H1 (cell line): ENCODE measurements at places on chromosomes 6 and 20.

DNA sequence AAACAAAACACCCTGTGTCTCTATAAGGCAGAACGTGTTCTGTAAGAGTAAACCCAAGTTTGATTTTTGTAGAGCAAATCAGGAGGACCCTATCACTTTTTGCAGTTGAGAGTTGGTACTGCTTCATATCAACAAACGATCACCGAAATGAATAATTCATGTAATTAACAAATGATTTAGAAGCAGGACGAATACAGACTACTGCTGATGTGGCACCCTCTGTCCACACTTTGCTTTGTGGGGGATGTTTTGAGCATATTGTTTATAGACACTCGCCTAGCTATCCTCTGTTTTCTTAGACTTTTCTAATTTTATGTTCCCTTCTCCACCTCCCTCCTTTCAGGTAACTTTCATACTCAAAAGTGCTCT lies 1.5 kb downstream of the CD2AP start:
- DNase-seq = no peak

GRCh38 chr20:38673725-38674091 lies 50.6 kb upstream of the SLC32A1 start:
- no peak for DNase-seq

DNA sequence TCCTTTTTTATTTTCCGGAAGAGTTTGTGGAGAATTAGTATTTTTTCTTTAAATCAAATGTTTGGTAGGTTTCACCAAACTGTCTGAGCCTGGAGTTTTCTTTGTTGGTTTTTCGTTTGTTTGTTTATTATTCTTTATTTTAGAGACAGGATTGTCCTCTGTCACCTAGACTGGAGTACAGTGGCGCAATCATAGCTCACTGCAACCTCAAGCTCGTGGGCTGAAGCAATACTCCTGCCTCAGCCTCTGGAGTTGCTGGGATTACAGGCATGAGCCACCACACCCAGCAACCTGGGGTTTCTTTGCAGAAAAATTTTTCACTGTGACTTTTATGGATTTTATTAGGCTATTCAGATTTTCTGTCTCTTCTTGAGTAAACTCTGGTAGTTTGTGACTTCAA lies 120.2 kb upstream of the LOC128125822 start:
- no peak for DNase-seq

DNA sequence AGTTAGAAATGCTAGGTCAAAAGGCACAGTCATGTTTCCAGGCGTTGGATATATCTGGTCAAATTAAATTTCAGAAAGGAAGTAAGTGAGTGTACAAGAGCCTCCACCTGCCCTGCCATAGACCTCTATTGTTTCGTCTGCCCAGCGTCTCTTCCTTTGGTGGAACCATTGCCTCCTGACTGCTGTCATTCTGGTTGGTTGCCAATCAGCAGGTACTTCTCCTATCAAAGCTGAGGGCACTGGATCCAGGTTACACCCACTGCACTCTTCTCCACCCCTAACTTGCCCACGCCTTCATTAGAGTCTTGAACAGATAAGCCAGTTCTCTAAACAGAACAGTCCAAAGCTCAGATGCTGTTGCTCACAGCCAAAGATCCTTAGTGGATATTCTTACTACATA lies 2.6 kb upstream of the WFDC5 start:
- DNase-seq = no peak

- peak; percentile 81 for DNase-seq
Measured at GRCh38 chr6:88538130-88538706, 372.1 kb upstream of the CNR1 start.

DNA sequence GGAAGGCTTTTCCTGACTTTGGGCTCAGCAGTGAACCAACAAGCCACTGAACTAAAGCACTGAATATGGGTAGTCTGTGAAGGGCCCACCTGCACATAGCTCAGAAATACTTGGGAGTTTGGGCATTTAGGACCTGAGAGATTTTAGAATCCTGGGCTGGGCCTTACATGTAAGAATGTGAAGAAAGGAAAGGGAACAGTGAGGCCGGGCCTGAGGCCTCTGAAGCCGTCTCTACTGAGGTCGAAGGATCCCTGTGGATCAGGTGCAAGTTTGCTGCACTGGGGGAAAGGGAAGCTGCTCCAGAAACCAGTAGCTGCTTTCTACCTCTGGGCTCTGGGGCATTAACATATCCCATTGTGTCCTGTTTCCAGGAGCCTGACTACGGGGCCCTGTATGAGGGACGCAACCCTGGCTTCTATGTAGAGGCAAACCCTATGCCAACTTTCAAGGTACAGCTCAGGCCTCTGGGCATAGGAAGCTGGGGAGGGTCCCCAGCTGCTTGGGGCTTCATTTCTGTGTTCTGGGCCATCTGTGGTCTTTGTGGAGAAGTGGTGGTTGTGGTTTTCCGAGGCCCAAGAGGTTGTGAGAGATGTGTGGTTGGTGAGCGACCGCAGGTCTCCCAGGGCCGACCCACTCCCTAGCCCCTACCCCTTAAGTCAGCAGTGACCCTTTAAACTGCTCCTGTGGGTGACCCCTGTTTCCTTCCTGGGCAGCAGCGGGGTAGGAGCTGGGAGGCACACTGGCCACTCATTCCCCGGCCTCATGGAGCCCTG lies 30.3 kb downstream of the PLCG1 start:
- no peak for DNase-seq
